ENCODE measurements at places on chromosomes 2 and 18. TPM values are rescaled to one million over a fixed set of nuclear protein-coding genes. Genes with fewer than 3 reads are reported as not detected.

DNA sequence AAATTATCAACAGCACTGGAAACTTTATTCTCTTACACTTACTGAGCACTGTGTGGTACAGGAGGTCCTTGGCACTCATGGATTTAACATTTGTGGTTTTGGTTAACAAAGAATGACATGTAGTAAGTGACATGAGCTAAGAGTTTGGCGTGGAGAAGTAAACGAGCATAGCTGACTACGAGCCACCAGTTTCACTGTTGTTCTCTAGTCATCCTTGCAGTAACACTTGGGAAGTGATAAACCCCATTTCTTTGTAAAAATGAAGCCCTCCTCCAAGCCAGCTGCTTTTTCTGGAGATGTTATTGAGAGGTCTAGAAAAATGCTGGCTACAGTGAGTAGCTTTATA, 32.7 kb downstream of the QPCT start:
- DNase-seq, result no peak

ATOH8 gene
- total RNA-seq, result 29.6 TPM

DNA sequence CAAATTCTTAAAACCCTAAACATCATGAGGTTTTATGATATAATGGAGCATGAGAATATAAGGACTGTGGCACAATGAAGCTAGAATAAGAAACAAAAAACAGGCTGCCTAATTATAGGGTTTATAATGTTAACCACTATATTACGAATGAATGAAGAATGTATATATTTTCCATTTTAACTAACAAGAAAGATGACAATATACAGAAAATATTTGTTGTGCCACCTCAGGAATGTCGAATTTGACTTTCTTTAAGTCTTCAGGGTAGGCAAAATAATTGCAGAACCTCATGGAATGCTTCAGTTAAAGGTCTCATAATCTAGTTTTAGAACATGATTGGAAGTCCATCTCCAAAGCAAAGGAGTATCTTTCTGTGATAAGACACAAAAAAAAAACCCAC, 282.9 kb upstream of the SLC8A1 start:
- no peak for DNase-seq

GRCh38 chr2:53422979-53423378, 344.6 kb upstream of the CHAC2 start:
- DNase-seq, result no peak

DNA sequence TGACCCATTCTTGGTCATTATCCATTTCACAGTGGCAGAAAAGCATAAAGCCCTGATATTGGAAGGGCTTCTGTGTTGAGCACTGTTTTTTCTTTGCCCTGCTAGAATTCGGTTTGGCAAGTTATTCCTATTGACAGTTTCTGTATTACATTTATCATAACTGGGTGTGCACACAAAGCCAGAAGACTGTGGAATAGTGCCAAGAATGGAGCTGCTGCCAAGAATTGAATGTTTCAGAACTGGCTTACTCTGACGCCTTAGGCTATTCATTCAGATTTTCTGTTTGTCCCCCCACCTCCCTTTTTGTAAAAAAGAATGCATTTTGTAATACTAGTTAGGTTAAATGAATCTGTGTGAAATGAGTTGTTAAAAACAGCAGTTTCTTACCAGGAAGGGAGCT, 12.7 kb downstream of the KDM3A start:
- peak; percentile 68 for DNase-seq

UGT1A9 gene
- total RNA-seq, result not detected

UGT1A10 gene
- not detected for total RNA-seq

DNA sequence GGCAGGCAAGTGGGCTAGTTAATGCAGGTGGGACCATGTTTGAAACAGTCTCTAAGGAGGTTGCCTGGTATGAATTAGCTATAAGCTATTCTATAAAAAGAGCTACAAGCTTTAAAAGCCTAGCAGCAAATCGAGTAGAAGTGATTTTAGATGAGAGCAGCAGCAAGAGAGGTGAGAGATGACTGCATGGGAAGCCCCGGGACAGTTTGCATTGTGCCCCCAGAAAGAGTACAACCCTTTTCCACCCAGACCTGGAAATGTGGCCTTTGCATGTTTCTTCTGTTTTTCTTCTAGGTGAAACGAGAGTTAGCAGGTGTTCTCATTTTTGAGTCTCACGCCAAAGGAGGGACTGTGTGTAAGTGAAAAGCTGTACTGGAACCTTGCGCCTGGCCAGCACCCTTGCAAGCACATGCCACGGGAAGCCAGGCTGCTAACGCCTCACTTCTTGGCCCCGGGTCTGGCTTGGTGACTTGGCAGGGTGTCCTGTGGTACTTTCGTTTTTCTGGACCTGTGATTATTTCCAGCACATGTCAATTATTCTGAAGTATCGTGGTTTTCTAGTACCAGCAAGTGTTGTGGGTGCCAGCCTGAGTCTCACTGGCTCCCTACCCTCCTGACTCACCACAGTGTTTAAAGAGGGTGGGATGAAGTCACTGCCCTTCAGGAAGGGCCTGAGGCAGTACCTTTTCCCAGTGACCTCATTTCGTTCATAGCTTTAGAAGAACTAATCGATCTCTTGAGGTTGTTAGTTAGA, 90.3 kb upstream of the MAP3K20 start:
- no peak for DNase-seq

DNA sequence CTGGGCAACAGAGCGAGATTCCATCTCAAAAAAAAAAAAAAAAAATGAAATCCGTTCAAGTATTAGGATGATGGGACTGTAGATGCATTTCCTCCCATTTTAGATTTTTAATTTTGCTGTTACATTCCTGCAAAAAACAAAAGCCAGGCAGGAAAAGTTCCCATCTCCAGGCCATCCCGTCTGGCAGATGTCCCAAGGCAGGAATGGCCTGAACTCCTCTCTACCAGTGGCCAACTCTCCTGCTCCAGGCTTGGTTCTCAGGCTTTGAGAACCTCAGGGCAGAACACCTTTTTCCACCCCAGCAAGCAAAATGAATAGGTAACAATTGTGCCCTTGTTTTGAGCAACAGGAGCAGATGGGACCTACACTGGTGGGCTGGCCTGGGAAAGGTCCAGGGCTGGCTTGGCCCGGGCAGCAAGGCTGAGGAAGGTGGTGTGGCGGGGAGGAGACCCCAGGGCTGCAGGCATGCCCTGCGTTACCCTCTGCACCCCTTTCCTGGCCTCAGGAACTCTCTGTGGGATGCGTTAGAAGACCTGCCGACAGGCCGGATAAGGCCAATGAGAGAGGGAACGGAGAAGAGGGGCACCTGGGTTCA, 86.0 kb downstream of the FAM210A start:
- no peak for DNase-seq

DNA sequence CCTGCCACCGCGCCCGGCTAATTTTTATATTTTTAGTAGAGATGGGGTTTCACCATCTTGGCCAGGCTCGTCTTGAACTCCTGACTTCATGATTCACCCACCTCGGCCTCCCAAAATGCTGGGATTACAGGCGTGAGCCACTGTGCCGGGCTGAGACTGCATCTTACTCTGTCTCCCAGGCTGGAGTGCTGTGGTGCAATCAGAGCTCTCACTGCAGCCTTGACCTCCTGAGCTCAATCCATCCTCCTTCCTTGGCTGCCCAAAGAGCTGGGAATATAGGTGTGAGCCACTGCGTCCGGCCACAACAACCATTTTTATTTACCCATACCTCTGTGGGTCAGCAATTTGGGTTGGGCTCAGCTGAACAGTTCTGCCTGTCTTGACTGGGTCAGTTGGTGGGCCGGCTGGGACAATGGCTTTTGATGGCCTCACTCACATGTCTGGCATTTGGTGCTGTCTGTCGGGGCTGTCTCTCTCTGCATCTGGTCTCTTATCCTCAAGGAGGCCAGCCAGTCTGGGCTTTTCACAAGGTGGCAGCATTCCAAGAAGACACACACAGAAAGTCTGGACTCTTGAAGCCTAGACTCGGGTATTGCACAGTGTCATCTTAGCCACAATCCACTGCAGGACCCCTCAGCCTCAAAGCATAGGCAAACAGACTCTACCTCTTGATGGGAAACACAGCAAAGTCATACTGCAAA, 116.8 kb upstream of the GATA6 start:
- no peak for DNase-seq

DNA sequence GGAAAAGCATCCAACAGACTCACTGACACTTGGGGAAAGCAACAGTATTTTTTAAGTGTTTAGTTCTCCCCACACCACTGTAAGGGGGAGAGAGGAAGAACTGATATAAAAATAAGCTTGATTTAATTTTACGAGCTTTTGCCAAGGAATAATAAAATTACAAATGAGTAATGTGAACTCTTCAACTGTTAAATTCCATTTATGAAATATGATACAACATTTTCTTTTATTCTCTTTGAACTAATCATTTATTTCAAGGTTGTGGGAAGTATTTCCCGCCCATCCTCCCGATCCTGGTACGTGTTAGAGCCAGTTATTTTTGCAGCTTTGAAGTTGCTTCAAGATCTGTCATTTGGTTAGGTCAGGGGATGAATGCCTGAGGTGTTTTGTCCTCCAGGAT, 35.2 kb downstream of the WDPCP start:
- DNase-seq, result no peak

Data from ovary (tissue), 10 donors.